Activated CD4-positive, alpha-beta memory T cell treated with anti-CD3 and anti-CD28 coated beads for 36 hours (primary cell): ENCODE measurements at places on chromosomes 3 and 15. TPM values are rescaled to one million over a fixed set of nuclear protein-coding genes. Genes with fewer than 3 reads are reported as not detected.

Gene RBP2
- total RNA-seq, result not detected

Gene TRIM69
- 78.0 TPM for total RNA-seq

Gene UCN2
- not detected for total RNA-seq

Gene GOLGA6D
- total RNA-seq, result not detected

Gene LDHAL6B
- total RNA-seq, result not detected

Gene UBP1
- total RNA-seq, result 52.6 TPM

Gene IQCH
- total RNA-seq, result 1.6 TPM

Gene GUCA1C
- total RNA-seq, result not detected
